Smooth muscle cell of the brain vasculature (primary cell): ENCODE measurements at places on chromosomes 1 and 21.

GRCh38 chr1:44828841-44829440, 14.1 kb downstream of the PTCH2 start:
- no peak for DNase-seq

DNA sequence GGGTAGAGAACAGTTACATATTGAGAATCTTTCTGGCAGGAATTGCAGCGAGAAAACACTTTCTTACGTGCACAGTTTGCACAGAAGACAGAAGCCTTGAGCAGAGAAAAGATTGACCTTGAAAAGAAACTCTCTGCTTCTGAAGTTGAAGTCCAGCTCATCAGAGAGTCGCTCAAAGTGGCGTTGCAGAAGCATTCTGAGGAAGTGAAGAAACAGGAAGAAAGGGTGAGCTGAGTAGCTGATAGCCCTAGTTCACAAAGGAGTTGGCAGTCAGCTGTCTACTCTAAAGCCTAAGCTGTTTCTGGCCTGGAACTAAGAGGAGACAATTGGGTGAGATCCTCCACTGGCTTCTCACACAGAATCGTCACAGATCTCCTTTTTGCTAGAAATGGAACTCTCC, 20.3 kb upstream of the SH3BGRL3 start:
- DNase-seq: no peak

GRCh38 chr1:159890390-159890789, 9.6 kb downstream of the CFAP45 start:
- DNase-seq: no peak

DNA sequence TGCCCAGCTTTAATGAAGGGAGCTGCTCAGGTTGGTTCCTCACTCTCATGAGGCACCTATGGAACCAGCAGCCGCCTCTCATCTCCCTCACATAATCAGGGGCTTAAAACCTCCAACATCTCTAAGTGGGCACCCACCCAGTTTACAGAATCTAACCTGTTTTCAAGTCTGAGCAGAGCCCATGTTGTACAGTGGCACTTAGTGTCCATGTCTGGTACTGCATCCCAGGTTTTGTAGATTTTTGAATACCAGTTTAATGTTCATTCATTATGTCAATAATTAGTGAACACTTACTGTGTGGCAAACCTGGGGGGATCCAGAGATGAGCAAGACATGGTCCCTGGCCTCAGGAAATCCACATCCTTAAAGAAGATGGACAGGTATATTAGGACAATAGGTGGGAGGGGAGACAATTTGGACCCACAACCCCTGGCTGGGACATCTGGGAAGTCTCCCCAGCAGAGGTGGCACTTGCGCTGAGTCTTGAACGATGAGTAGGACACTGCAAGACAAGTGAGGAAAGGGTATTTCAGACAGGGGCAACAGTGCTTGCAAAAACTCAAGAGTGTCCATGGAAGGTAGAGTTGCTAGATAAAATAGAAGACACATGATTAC, 83.3 kb downstream of the LACTBL1 start:
- no peak for DNase-seq

GRCh38 chr1:234500269-234500668, 21.3 kb upstream of the TARBP1 start:
- DNase-seq: no peak

DNA sequence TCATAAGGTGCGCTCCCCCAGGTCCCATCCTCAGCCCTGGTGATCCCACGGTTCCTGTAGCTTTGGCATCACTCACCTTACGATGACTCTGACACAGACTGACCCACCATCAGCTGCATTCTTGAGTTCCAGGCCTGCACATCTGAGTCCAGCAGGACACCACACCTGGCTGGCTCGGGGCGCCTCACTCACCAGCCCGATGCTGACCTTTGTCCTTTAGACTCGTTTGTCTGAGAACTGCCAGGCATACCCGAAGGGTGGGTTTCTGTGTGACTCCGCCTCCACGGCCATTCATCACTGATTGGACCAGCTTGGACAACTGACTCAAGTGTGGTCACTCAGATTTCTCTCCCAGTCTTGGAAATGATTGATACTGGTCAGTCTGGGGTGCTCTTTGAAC, 129.4 kb upstream of the CSF3R start:
- no peak for DNase-seq

DNA sequence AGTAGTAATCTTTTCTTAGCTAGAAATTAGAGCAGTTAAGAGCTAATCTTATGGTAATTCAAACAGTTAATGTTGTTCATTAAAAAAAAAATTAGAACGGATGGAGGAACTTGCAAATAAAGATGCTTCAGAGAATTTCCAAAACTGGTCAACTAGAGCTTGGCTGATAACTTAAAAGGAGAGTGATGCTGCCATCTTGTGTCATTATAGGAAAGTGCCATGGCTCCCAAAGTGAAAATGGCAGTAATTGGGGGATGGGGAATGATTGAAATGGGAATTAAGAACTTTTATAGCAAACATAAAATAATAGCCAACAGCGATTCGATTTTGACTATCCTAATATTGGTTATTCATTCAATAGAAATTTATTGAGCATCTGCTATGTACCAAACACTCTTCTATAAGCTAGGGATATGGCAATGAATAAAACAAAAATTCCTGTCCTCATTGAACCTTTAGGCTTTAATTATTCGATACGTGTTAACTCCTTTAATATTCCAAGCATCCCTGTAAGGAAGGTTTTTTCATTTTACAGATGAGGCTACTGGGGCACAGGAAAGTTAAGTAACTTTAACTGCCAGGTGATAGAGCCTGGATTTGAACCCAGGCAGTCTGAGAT, 5.7 kb upstream of the PLPP3 start:
- no peak for DNase-seq

GRCh38 chr1:218466341-218467010, 121.3 kb downstream of the TGFB2 start:
- DNase-seq: no peak
